ENCODE measurements at places on chromosomes 2 and 18.

GRCh38 chr2:218039171-218039570, 29.9 kb upstream of the RUFY4 start:
- no peak for DNase-seq

DNA sequence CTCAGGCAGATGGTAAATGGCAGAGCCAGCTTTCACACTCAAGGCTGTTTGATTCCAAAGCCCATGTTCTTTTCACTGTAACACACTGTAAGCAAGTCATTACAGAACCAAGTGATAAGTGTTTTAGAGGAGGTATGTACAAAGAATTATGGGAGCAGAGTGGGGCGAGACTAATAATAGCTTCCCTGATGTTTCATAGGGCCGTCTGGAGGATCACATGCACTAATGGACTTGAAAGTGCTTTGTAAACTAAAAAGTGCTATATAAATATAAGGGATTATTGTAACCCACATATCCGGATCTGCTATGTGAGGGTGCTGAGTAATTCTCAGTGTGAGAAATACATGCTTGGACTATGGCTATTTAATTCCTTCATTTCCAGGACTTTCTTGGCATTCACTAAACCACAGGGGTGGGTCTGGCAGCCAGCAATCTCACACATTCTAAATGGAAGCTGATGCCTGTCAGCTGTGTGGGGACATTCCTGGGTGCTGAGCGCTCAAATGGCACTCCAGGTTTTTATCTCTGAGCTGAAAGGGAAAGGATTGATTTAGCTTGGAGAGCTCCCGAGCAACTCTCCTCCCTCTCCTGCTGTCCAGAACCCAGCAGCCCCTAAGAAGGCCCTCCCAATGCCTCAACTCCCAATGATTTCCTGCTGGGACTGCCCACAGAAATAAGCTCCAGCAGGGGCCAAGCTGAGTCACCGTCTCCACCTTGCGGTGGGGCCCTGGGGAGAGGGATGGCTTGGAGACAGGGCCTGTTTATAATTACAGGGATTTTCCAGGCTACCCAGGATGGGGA, 222.8 kb downstream of the SOX11 start:
- DNase-seq: no peak

- DNase-seq: no peak
Measured at GRCh38 chr2:7517851-7518250, 600.6 kb downstream of the RNF144A start.

DNA sequence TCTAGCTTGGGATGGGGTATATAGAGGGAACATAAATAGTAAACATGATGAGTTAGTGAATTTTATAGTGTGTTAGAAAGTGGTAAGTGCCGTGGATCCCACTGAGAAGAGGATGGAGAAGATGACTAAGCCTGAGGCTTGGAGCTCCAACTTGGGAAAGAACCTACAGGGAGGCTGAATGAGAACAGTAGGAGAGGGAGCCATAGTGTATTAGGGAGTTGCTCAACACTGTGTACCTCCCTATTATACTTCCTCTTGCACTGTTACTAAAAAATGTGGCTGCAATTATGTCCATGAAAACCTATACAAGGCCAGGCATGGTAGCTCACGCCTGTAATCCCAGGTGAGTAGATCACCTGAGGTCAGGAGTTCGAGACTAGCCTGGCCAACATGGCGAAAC, 2.9 kb upstream of the SLC19A3 start:
- no peak for DNase-seq

- no peak for DNase-seq
Measured at GRCh38 chr2:168416555-168416954, 39.5 kb upstream of the CERS6 start.

DNA sequence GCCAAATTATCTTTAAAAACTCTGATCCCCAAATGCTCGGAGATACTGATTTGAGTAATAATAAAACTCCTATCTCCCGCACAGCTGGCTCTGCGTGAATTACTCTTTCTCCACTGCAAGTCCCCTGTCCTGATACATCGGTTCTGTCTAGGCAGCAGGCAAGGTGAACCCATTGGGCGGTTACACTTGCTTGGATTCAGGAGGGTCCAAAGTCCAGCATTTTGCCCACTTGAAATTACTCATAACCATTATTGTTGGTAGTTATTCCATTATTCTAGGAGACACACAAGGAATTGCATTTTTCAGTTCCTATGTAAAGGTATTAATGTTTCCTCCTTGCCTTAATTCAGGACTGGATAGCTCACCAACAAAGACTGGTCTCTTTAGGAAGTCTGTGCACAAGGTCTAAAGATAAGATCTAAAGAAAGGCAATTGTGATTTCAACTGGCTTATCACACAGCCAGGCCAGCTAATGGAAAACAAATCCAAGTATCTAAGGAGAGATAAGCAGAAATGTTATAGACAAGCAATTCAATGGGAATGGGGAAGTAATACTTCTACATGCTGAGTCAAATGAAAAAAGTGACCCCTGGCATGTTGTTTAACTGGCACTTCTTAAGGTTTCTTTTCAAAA, 23.2 kb upstream of the NPC1 start:
- no peak for DNase-seq

- no peak for DNase-seq
Measured at GRCh38 chr2:26399771-26400376, 1.8 kb upstream of the DRC1 start.

DNA sequence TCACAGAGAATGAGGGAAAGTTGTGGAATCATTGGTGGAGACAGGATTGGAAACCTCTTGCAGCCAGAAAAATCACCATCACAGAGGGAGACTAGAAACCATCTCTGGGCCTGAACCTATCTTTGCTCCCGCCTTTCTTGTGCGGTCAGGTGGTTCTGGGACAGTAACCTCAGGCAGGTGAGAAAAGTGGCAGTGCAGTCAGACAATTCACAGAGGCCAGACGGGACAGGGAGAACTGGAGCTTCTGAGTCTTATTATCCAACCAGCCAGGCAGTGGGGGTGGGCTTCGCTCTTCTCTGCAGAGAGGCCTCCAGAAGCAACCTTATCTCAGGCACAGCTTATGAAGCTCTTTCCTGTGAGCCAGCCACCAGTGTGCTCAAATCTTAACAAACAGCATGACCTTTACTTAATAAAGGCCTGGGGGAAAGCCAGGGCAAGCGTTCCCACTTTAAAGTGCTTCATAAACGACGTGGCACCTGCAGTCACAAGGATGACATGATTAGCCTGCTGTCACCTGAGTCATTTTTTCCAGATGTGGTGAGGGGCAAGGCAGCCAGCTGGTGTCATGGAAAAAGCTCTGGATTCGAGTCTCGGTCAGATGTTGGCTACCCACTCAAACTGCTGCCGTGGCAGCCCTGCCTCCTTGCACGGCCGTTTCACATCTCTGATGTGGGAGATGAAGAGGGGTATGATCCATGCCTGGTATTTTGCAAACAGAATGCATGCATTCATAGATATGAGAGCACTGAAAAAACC, 109.7 kb downstream of the B3GNT2 start:
- no peak for DNase-seq

DNA sequence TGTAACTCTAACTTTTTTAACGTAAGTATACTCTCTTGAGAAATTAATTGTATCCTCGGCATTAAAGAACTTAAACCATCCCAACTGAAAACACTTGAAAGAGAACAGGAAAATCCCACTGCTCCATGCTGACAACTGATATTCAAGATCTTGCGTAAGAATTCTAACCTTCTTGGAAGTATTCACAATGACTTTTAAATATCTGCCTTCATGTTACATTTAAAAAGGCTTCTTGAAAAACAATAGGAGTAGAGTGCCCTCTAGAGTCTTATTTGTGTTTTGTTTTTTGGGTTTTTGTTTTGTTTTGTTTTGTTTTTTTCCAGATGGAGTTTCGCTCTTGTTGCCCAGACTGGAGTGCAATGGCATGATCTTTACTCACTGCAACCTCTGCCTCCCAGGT, 65.4 kb upstream of the DNAJC10 start:
- DNase-seq: peak; percentile 35
